ENCODE measurements at places on chromosomes 7 and 10.
A peak's percentile ranks its signal among the peaks of the same experiment; 100 is the strongest.

GRCh38 chr7:151517601-151518104 lies 2.0 kb downstream of the RHEB start:
- DNase-seq, result peak; percentile 18

DNA sequence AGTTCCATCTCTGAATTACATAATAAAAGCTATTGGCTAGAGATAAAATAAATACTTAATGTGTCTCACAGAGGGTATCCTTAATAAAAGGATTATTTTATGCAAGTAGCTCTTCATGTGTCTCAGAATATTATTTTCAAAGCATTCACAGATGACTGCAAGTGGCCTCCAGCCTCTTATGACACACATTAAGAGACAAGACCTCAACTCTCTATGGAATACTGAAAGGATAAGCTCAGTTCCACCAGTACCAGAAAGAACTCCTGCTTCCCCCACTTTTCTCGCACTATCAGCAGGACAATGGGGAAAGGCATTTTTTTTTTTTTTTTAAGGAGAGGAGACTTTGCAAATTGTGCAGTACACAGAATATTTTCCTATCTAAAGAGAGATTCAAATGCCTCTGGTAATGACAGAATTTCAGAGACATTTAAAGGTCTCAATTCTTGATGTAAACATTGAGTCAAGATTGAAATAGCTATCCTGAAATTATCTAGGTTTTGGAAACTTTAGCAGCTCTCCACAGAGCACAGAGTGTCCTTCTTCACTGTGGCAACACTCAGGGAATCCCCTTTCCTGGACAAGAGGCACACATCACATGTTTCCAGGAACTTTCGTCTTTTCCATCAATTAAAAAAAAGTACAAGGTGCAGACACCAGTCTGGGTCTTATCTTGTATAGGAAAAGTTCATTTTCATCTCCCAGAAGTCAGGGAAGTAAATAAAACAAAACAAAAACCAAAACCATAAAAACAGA lies 122.0 kb upstream of the ANK3 start:
- DNase-seq, result no peak

- no peak for DNase-seq
These were observed 415.4 kb upstream of the AUTS2 start for GRCh38 chr7:69182596-69183467.

- peak; percentile 90 for DNase-seq
These were observed 179.2 kb downstream of the ST7 start for GRCh38 chr7:117132321-117133120.

GRCh38 chr7:19772306-19772705 lies 1.1 kb downstream of the TMEM196 start:
- DNase-seq, result no peak

GRCh38 chr7:4067476-4067760 lies 614.7 kb upstream of the FOXK1 start:
- no peak for DNase-seq

- no peak for DNase-seq
These were observed 494.7 kb downstream of the CCSER2 start for GRCh38 chr10:84822931-84823630.

DNA sequence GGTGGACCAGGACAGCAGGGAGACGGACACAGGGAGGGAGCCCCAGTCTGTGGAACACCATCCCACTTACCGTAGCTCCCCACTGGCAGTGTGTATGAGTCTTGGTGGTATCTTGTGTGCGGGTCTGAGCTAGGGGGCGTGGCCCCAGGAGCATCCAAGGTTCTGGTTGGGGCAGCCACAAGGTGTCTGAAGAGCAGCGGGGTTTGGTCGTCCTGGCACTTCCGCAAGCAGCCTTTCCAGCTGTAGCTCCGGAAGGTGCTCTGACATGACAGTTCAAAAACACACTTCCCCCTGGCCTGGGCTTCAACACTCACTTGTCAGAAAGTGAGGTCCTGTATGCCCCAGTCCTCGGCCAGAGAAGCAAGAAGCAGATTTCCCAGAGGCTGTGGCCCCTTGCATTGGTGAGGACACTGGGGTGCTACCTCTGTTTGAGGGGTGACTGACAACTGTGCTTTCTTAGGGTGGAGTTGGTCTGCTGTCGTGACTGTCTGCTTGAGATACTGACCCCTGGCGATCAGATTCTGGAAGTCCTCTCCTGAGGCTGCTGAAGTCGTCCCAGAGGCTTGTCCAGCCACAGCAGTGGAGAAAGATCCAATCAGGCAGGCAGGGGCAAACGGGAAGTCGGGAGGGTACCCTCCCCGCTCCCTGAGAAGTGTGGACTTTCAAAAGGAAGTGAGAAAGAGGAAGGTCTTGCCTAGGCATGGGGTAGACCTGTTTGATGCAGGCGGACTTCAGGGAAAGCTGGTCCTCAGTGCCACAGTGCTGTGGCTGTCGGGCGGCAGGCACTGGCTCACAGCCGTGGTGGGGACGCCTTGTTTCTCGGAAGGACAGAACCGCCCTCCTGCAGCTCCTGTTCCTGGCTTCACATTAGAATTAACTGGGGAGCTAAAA lies 51.4 kb upstream of the PFKFB3 start:
- DNase-seq, result peak; percentile 57

DNA sequence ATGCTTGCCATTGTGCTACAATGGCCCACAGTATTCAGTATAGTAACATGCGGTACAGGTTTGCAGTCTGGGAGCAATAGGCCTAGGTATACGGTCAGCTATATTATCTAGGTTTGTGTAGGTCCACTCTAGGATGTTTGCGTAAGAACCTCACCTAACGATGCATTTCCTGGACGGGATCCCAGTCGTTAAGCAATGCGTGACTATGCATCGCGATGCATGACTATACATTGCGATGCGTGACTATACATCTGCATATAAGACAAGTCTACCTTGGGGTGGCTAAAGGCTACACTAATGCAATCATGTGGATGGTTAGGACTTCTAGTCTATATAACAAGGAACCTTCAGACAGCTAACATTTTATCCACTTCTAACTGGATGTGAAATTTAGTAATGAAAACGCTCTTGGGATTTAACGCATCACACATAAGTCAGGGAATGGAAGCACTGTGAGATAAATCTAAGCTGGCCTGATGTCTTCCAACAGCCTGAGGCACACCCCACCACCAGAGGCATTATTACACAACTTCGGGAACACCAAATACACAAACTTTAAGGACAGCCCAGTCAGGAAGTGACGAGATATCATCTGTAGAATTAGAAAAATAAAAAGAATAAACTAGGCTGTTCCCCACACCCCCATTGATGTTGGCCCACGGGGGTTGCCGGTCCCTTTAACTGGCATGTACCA lies 9.2 kb downstream of the GNA12 start:
- DNase-seq, result no peak

GRCh38 chr10:109427411-109427810 lies 495.9 kb downstream of the XPNPEP1 start:
- no peak for DNase-seq

- DNase-seq, result no peak
These were observed 433.9 kb downstream of the SORCS3 start for GRCh38 chr10:105075031-105075430.

Data from foreskin fibroblast (primary cell).